ENCODE measurements at places on chromosomes 7 and 10.

GRCh38 chr10:84908491-84908890 is 580.1 kb downstream of the CCSER2 start:
- no peak for DNase-seq

DNA sequence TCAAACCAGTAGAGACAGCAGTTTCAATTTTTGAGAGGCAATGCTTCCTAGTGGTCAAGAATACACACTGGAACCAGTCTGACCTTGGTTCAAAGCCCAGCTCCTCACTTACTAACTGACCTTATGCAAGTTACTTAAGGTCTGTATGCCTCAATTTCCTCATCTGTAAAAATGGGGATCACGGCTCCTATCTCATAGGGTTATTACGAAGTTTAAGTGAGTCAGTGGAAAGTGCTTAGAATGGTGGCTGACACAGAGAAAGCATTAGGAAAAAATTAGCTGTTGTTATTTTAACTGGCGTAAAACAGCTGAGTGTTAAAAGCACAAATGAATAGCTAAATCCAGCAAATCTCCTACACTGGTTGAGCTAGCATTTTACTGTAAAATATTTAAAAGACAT is 162.4 kb upstream of the LAMB4 start:
- DNase-seq = no peak

- DNase-seq = no peak
Measured at GRCh38 chr7:120189623-120190022, 83.4 kb upstream of the KCND2 start.

- no peak for DNase-seq
Measured at GRCh38 chr7:121388950-121389349, 7.2 kb downstream of the FAM3C start.

DNA sequence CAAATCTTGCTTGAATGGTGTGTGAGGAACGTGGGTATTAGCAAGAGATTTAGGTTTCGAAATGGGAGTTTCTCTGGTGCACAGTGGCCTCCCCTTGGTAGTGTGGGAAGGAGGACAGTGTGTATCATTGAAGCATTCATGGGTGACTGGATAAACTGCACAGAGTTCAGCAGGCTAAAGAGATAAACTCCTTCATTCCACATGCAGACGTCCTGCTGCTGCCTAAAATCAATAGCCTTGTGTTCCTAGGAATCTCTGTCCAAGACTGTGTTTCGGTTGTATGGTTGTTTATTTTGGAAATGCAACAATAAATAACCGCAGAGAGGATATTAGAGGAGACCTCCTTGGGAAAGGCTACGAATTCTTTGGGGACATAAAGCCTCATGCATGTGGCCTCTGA is 100.9 kb upstream of the FAM171A1 start:
- DNase-seq = no peak

DNA sequence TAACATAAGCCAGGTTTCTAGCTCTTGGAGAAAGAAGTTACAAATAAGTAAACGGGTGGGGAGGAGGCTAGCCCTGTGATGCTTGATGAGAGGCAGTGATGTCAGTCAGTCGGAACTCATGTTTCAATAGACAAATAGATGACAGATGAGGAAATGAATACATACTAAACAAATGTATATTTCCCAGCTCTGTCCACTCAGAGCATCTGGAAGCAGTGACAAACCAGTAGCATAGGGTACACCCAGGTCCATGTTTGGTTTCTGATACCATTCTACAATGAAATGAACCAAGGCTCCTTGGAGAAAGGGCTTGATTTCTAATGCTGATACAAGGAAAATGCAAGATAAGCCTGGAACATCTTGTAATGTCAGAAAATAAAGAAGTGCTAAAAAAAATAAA is 30.6 kb downstream of the PODXL start:
- no peak for DNase-seq

GRCh38 chr10:66322777-66323176 is 603.1 kb upstream of the LRRTM3 start:
- no peak for DNase-seq

DNA sequence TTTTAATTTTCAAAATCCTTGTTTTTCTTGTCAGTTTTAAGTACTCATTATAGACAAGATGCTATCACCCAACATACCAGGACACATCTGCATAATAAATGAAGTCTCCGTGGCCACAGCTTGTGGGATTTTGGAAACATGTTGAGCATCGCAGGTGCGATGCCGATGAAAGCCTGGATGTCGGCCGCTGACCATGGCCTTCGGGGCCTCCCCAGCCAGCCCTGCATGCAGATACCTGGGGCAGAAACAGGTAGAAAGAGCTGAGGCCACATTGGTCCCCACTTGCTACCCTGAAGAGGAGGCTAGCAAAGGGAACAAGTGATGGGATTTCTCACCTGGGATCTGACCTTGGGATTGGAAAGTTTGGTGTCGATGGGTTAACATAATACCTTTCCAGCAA is 123.8 kb downstream of the DOCK1 start:
- DNase-seq = no peak

DNA sequence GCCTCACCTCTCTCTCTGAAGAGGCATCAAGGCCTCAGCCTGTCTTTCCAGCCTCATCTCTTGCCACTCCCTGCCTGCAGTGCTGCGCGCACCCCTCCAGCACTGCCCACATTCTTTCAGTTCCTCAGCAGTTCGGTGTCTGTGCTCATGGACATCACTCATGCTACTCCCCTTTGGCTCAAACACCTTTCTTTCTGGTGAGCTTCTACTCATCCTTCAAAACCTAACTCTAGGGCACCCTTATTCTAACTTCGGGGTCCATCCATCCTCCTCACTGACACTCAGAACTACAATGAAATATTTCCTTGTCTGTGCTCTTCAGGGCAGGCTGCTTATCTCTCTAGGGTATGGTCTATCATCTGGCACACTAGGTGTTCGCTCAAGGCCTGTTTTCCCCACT is 169.9 kb upstream of the BMPER start:
- no peak for DNase-seq

- no peak for DNase-seq
Measured at GRCh38 chr10:29805134-29805723, 170.5 kb upstream of the SVIL start.

DNA sequence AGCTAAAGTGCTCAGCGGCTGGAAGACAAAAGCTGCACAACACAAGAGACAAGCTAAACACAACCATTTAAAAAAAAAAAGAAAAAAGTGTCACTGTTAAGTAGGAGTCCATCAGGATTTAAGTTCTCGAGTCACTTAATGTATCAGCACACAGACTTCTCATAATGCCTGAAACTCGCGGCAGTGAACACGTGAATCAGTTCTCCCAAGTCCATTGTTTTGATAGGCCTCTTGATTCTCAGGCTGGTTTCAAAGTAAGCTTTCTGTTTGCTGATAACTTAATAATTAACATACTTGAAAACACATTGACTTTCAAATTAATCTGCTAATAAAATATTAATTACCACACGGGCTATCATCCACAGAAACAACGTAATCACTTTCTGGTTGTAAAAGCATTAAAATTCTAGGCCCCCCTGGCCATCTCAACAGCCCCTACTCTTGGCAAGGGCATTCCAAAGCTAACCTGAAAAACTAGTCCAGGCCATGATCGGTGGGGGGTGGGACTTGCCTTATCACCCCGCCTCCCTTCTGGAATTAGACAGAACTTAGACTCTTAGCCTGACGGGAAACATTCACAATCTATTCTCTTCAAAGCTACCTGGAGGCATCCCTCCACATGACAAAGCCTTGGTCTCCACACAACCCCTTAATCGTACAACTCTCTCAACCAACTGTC is 129.0 kb downstream of the DIP2C start:
- DNase-seq = no peak

GRCh38 chr7:141698247-141699015 is 3.5 kb downstream of the DENND11 start:
- DNase-seq = no peak

DNA sequence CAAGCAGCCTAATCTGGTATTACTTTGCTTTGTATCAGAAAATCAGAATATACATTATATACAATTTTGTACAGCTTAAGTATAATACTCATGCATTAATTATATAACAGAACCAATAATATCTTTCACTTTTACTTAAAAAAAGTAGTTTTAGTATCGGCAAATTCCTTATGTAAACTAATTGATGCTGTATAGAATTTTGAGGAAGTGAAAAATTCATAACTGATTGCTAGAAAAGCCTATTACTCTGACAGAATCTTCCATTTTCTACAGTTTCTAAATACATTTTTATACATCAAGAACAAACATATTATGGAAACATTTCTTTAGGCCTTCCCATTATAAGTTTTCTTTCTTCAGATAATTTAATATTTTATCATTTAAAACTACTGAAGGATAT is 124.0 kb upstream of the GPR22 start:
- DNase-seq = no peak

GRCh38 chr10:46293832-46294640 is 7.2 kb downstream of the ANTXRL start:
- no peak for DNase-seq

DNA sequence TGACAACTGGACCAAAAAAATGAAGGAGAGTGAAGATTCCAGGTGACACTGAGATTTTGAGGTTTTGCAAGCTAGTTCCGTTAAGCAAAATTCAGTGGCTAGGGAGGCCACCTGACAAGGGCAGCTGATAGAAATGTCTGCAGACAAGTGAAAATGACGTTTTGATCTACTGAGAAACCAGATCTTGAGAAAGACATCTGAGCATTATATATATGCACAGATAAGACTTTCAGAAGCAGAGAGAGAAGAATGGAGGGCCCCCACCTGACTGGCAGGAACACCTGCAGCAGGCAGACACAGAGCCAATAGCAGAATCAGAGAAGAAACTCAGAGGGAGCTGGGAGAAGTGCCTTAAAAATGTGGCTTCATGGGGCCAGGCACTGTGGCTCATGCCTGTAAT is 76.1 kb upstream of the LRGUK start:
- DNase-seq = no peak

DNA sequence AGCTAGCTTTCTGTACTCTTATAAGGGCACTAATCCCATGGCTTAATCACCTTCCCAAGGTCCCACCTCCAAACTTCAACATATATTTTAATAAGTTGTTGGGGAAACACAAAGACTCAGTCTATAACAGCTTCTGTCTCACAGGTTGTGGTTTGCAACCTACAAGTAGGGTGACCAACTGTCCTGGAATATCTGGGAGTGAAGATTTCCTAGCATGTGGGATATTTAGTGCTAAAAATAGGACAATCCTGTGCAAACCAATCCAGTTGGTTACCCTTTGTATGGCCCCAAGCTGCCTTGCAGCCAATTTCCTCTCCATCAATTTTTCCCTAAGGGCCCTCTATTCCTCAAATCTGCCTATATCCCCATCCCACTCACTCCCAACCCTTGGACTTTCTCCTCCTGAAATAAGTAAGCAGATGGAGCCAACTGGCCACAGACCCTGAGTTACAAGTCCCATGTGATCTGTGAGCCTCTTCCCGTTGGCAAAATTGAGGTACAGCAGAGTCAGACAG is 82.3 kb downstream of the FAM13C start:
- no peak for DNase-seq

DNA sequence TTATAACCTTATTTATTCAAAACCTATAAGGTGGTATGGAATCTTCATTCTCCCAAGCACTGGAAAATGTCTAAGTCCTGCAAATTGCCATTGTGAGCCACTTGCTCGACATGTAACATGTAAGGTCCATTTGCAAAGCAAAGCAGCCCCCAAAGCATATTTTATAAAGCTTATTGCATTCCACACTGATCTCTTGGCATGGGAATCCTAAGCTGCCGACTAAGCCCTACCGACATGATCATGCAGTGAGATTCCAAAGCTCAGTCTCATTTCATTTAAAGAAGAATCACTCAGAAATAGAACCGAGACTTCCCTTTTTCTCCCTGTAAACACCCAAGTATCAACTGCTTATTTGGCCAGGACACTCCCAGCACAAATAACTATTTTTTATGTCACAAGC is 333.4 kb upstream of the MYO3A start:
- DNase-seq = no peak

- no peak for DNase-seq
Measured at GRCh38 chr10:4839353-4839752, 13.3 kb downstream of the AKR1E2 start.

GRCh38 chr10:113382691-113383090 is 170.2 kb upstream of the HABP2 start:
- DNase-seq = no peak

DNA sequence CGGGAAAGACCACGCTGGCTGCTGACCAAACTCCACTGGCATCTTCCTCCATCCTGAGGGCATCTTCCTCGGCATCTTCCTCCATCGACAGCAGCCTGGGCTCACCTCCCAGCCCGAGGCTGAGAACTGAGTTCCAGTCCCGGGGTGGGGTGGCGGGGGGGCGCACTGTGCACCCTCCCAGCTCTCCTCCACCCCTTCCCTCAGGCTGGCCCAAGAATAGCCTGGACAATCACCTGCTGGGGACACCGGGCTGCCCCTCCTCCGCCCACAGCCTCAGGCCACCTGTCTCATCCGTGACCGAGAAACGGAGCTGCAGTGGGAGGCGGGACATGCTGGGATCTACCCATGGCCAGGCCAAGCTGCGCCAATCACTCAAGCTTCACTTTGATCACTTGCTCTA is 37.2 kb downstream of the DIP2C start:
- no peak for DNase-seq

GRCh38 chr7:101465131-101465530 is 102.5 kb downstream of the COL26A1 start:
- no peak for DNase-seq

- no peak for DNase-seq
Measured at GRCh38 chr10:57818522-57818921, 449.2 kb downstream of the IPMK start.

- no peak for DNase-seq
Measured at GRCh38 chr10:131157899-131158298, 153.6 kb downstream of the TCERG1L start.

- no peak for DNase-seq
Measured at GRCh38 chr7:142957723-142958122, 4.4 kb downstream of the KEL start.

GRCh38 chr7:8068892-8069686 is 100.5 kb downstream of the GLCCI1 start:
- DNase-seq = no peak

GRCh38 chr7:32532716-32533115 is 37.4 kb downstream of the AVL9 start:
- no peak for DNase-seq

- DNase-seq = no peak
Measured at GRCh38 chr10:110491346-110491745, 6.4 kb upstream of the DUSP5 start.

- no peak for DNase-seq
Measured at GRCh38 chr7:12865593-12865992, 178.2 kb downstream of the ARL4A start.

GRCh38 chr7:157399086-157399687 is 62.4 kb downstream of the DNAJB6 start:
- no peak for DNase-seq

DNA sequence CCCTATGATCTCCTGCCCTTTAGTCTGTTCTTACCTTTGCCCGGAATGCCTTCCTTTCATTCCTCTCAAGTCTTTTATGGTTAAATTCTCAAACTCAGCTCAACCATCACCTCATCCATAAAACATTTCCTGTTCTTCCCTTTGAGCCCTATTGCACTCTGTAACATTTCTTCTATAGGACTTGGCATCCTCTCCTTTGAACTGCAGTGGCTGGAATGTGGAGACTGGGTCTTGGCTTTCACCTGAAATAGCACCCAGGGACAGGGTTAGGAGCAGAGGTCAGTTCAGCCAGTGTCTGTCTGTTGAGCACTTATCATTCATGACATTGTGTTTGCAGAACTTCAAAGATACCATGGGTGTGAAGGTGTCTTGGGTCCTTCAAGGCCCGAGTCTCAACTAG is 7.2 kb downstream of the NFE2L3 start:
- DNase-seq = no peak
